ENCODE measurements at places on chromosomes 7 and 10.

DNA sequence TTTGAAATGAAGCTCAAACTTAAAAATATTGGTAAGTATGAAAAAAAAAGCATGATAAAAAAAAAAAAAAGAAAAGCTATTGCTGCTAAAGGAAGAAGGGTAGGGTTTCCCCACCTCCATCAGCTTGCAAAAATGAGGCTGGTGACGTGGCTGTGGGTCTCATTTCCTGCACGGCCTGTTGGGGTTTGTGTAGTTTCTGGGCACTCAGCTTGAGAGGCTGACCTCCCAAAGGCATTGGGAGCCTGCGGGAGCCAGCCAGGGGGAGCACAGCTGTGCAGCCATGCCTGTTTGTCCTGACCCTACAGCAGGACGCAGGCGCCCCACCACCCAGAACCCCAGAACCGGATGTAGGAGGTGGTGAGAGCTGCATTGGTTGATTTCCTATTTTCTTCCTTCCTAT is 48.8 kb upstream of the CARD11 start:
- no peak for DNase-seq

- DNase-seq, result no peak
Observed at GRCh38 chr10:133350950-133351329, 3.8 kb downstream of the PRAP1 start.

GRCh38 chr7:130736298-130736900 is 2.4 kb upstream of the KLF14 start:
- no peak for DNase-seq

DNA sequence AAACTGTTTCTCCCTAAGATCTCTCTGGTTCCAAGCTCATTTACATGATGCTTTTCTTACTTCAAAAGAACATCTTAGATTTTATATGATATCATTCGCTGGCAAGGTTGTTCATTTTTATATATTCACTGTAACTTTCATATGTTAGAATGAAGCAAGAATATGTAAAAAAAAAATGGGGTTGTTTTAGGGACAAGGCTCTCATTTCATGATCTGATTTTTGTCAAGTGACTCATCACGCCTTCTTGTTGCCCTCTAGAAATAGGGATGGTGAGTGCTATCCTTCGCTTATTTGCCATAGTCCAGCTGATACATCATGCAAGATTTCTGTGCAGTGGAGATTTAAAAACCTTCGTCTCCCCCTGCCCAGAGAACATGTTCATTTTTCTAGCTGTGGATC is 14.0 kb upstream of the CELF2 start:
- DNase-seq, result no peak

DNA sequence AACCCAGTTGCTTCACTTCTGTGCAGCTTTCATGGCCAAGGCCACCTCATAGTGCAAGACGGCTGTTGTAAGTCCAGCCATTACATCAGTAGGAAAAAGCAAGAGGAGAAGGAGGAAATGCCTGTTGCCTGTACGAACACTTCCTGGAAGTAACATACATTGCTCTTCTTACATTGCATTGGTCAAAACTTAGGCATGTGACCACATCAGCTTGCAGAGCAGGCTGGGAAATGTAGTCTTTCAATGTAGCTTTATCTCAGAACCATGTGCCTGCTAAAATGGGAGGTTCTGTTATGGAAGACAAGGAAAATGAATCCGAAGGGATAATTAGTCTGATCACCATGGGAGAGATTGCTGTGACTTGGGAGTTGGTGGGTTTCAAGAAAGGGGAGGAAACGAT is 4.3 kb downstream of the SLC29A3 start:
- DNase-seq, result no peak

GRCh38 chr7:43754596-43754995 is 3.9 kb upstream of the BLVRA start:
- no peak for DNase-seq

DNA sequence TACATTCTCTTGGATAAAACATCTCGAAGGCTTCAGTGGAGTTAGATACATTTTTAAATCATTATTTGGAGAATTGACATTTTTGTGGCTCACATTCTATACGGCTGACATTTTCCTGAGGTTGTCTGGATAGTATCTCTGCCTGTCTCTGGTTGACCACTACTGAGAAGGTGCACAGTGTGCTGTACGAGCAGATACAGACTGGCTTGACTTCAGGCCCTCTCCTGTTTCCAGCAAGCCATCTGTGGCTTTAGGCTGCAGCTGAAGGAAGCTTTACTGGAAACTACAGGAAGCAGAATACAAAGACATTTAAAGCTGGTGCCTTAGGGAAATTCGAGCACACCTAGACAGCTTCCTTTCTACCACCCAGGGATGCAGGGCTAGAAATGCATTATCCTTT is 39.3 kb upstream of the RSU1 start:
- DNase-seq, result no peak

DNA sequence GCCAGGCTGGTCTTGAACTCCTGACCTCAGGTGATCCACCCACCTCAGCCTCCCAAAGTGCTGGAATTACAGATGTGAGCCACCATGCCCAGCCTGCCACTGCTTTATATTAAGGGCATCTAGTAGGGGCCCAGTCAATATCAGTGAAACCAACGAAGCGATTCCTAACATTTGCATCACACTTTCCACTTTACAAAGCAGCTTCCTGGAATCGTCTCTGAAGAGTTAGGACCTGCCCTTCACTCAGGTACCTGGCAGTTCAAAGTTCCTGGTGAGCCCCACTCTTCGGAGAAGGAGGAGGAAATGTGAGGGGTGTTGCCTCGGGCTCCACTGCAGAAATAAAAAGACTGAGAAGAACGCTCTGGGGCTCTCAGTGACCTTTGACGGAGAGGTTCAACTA is 31.1 kb upstream of the EZH2 start:
- DNase-seq, result no peak

- DNase-seq, result no peak
Observed at GRCh38 chr10:114151892-114152291, 22.1 kb downstream of the CCDC186 start.

All from NCI-H524 treated with DMSO at 0.1 percent for 48 hours (cell line).